ENCODE measurements at places on chromosomes 12 and 14.

DNA sequence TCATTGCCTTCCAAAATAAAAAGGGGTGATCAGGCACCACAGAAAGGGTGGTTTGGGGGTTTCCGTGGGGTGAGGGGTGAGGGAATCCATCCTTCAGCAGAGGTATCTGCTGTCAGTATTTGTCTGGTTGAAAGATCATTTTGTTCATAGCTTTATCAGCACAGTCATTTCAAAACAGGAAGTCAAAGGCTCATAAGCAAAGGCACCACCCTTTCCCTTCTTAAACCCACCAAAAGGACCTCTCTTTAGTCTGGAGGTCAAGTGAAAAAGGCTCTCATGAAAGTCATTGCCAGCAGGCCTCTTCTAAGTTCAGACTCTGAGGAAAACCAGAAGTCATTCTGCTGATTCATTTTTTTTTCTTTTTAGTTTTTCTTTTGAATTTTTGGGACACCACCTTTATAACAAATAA, 6.2 kb downstream of the CHST11 start:
- peaks cover 86% of the 10 kb centered on the region for H3K4me1 ChIP-seq
- H3K27ac ChIP-seq, result peak overlapping the region; percentile 62
- H3K27me3 ChIP-seq, result no peaks in the 10 kb centered on the region

- no peak for DNase-seq
- no peaks in the 10 kb centered on the region for H3K4me1 ChIP-seq
- no peak overlapping the region for H3K27ac ChIP-seq
- no peaks in the 10 kb centered on the region for H3K36me3 ChIP-seq
These were observed 653.9 kb upstream of the TBX3 start for GRCh38 chr12:115337693-115338543.

GRCh38 chr12:810671-811415, 58.5 kb downstream of the WNK1 start:
- no peaks in the 10 kb centered on the region for H3K27me3 ChIP-seq
- H3K27ac ChIP-seq, result peak overlapping the region; percentile 11
- no peak for DNase-seq

- peak overlapping the region; percentile 19 for H3K4me3 ChIP-seq
- no peak for DNase-seq
- H3K27ac ChIP-seq, result peak overlapping the region; percentile 96
- H3K4me1 ChIP-seq, result peaks cover 92% of the 10 kb centered on the region
- no peaks in the 10 kb centered on the region for H3K27me3 ChIP-seq
These were observed 9.6 kb downstream of the PTPN6 start for GRCh38 chr12:6960593-6961277.

DNA sequence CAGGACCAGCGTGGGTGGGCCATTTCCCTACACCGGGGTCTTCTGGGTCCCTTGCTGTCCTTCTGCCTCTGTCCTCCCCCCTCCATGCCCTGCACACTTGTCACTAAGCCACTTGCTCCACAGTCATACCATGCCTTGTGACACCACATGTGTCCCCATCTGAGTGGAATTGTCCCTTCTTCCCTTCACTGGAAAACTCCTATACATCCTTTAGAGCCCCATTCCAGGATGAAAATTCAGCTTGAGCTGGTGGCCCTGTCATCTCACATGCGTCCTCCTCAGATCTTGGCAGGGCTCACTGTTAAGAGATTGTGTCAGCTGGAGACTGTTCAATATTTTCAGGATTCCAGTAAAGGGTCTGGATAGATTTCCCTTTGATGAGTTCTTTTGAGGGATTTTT, 87.4 kb downstream of the DNAH10 start:
- no peaks in the 10 kb centered on the region for H3K36me3 ChIP-seq
- no peak overlapping the region for H3K27ac ChIP-seq
- no peak for DNase-seq

GRCh38 chr14:101501341-101501740, 60.0 kb upstream of the DIO3 start:
- no peaks in the 10 kb centered on the region for H3K27me3 ChIP-seq
- no peak for DNase-seq
- H3K4me1 ChIP-seq, result no peaks in the 10 kb centered on the region
- H3K36me3 ChIP-seq, result no peaks in the 10 kb centered on the region

GRCh38 chr12:131617596-131618302, 93.1 kb upstream of the SFSWAP start:
- DNase-seq, result no peak
- H3K36me3 ChIP-seq, result no peaks in the 10 kb centered on the region
- no peak overlapping the region for H3K27ac ChIP-seq
- H3K27me3 ChIP-seq, result peaks cover 3% of the 10 kb centered on the region
- no peaks in the 10 kb centered on the region for H3K4me1 ChIP-seq

DNA sequence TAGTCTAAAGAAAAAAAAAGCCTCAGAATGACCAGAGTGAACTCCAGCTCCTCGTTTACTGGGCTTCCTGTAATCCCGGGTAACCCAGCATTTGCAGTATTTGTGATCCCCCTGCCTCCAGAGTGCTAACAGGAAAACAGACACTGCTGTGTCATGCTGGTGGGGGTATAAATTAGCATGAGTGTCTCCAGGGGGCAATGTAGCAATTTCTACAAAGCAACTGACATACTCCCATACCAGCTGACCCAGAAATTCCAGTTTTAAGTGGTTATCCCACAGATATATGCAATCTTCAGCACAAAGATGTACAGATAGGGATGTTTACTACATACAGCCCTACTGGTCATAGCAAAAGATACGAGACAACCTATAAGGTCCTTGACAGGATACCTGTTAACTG, 18.8 kb downstream of the TTC7B start:
- no peak overlapping the region for H3K27ac ChIP-seq
- H3K4me3 ChIP-seq, result no peak overlapping the region
- no peaks in the 10 kb centered on the region for H3K36me3 ChIP-seq
- DNase-seq, result no peak

DNA sequence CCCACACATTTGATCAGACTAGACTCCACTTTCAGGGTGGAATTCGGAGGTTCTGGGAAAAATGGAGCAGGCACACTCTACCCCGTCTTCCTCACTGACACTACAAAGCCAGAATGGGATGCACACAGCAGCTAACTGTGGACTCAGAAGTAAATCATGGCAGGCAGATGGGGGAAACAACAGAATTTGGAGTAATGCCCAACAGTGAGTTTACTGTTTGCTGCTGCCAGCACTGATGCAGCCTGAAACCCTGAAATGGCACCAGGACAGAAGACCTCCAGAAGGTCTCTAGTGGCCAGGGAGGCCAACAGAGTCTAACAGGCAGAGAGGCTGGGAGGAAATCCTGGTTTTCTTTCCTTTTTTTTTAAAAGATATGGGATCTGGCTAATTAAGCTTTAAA, 24.6 kb downstream of the KCTD10 start:
- no peaks in the 10 kb centered on the region for H3K27me3 ChIP-seq
- no peaks in the 10 kb centered on the region for H3K4me1 ChIP-seq
- no peak overlapping the region for H3K27ac ChIP-seq
- no peak for DNase-seq
- no peak overlapping the region for H3K4me3 ChIP-seq
- peaks cover 75% of the 10 kb centered on the region for H3K36me3 ChIP-seq

DNA sequence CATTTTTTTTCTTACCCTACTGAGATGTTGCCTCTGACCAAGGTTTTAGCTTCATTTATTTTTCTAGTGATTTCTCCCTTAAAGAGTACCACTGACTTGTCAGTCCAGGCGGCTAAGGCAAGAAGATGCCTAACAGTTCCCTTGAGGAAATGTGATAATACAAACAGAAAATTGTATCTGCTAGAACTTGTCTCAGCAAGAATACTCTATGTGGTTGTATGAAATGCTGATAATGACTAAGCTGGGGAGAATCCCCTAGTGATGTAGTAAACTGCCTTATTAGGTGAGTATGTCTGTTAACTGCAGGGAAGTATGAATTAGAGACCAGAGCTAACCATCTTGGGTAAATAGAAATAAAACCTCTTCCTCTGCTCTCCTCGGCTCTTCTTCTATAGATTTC, 6.7 kb downstream of the C12orf54 start:
- H3K4me1 ChIP-seq, result no peaks in the 10 kb centered on the region
- no peak for DNase-seq
- no peaks in the 10 kb centered on the region for H3K36me3 ChIP-seq
- H3K27me3 ChIP-seq, result no peaks in the 10 kb centered on the region
- no peak overlapping the region for H3K27ac ChIP-seq
- no peak overlapping the region for H3K4me3 ChIP-seq

DNA sequence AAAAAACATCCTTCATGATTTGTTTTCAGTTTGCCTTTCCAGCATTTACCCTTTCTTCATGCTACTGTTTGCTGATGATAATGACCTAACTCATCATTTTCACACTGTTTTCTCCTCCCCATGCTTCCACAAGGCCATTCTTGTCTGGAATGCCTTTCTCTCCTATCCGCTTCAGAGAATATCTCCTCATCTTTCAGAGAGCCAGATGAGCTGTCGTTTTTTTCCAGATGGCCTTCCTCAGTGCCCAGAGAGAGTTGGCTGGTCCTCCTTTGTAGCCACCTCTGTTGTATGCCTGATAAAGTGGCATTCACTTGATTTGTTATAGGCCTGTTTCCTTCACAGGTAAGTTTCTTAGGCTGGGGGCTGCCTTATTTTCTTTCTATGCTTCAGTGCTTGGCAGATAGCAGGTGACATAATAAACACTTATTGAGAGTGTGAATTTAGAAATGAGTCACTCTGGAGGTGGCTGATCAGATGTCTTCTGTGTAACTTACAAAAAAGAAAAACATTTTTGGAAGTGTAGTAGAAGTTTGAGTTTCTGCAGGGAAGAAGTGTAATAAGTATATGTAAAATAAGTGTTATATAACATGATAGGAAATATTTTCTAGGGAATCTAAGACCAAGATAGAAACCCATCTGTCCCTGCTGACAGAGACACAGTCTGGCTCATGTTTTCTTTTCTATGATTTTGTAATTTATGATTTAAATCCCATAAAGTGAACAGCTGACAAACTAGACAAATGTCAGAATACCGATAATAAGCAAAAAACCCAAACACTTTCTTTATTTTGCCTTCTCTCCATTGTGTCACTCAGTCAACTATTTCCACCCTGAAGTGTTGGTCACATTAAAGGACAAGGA, 174.5 kb downstream of the DACT1 start:
- DNase-seq, result no peak
- H3K4me1 ChIP-seq, result no peaks in the 10 kb centered on the region
- H3K27ac ChIP-seq, result no peak overlapping the region
- no peaks in the 10 kb centered on the region for H3K27me3 ChIP-seq

DNA sequence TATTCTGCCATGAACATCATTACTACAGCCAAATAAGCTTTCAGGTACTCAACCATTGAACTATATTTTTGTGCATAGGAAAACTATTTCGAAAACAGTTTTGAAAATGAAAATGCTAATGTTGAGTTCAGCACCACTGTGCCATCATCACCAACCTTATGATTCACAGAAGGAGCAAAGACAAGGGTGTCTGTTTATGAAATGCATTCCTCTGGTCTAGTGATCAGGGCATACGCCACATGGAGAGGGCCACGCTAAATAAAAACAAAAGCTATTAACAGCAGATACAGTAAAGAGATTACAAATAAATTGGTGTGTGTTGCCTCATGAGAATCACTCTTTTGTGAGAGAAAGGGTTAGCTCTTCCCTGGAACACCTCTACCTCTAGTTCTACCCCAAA, 43.2 kb upstream of the BMAL2 start:
- no peaks in the 10 kb centered on the region for H3K27me3 ChIP-seq
- H3K4me3 ChIP-seq, result no peak overlapping the region
- DNase-seq, result no peak
- no peaks in the 10 kb centered on the region for H3K36me3 ChIP-seq

DNA sequence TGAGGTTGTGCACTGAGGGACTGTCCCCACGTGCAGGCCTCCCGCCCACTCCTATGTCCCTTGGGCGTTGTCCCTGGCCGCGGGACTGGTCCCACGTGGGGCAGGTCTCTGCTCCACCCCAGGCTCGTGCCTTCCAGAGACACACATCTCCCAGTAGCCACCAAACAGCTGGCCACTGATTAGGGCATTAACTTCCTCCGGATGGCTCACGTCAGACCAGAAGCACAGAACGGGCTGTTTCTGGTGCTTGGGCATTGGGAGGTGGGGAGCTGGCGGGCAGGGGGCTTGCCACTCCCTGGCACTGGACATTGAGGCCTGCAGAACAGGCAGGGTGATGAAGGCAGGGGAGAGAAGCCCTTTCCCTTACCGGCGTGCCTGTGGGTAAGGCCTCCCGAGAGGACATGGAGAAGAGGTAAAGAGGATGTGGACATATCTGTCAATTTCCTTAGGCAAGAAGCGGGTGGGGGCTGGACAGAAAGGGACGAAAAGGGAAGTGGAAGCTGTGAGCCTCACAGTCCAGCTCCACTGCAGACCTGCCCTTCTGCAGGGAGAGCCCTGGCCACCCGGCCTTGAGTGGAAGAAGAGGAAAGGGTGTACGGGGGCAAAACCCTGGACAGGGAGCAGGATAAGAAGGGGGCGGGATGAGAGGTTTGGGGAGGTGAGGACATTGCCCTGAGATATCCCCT, 101.2 kb downstream of the NINJ2 start:
- no peaks in the 10 kb centered on the region for H3K36me3 ChIP-seq
- no peaks in the 10 kb centered on the region for H3K27me3 ChIP-seq

GRCh38 chr12:120472521-120472920, 3.0 kb upstream of the SRSF9 start:
- no peak overlapping the region for H3K27ac ChIP-seq
- H3K4me1 ChIP-seq, result peaks cover 22% of the 10 kb centered on the region
- no peak overlapping the region for H3K4me3 ChIP-seq

DNA sequence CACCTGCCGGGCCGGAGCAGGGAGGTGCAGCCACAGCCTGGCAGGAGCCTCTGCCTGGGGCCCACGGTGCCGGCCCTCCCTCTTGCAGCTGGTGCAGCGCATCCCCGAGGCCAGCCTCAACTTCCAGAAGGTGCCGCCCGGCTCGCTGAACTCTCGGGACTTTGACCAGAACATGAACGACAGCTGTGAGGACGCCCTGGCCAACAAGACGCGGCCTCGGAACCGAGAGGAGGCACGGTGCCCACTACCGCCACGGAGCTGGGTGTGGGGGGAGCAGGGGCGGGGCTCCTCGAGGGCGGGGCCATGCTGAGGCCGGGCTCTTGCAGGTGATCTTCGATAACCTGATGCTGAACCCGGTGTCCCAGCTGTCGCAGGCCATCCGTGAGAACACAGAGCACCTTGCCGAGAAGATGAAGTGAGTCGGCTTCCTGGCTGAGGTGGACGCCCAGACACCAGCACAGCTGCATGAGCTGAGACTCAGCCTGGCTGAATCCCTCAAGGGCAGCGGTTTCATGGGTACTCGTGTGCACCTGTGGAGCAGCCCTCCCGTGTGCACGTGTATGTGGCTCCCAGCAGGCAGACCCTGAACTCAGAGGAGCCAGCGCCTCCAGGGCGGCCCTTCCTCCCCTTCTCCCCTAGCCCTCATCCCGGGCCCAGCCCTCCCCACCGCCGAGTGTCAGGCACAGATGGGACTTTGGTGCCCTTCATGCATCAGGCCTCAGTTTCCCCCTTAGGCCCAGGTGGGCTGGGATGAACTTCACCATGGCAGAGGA, 28.6 kb downstream of the CEP170B start:
- no peaks in the 10 kb centered on the region for H3K27me3 ChIP-seq
- no peak overlapping the region for H3K27ac ChIP-seq
- H3K4me1 ChIP-seq, result no peaks in the 10 kb centered on the region
- no peak overlapping the region for H3K4me3 ChIP-seq

Measured in CD4-positive, alpha-beta memory T cell (primary cell).